Right atrium auricular region (tissue), 2 donors: ENCODE measurements at places on chromosomes 5 and 9. TPM values are rescaled to one million over a fixed set of nuclear protein-coding genes. Genes with fewer than 3 reads are reported as not detected.

- H3K27me3 ChIP-seq, result no peaks in the 10 kb centered on the region
- H3K4me3 ChIP-seq, result no peak overlapping the region
- H3K4me1 ChIP-seq, result no peaks in the 10 kb centered on the region
- no peak overlapping the region for H3K27ac ChIP-seq
- H3K36me3 ChIP-seq, result no peaks in the 10 kb centered on the region
- no peak for DNase-seq
These were observed 114.4 kb downstream of the SLC28A3 start for GRCh38 chr9:84226126-84226525.

GRCh38 chr5:133041910-133042309 lies 9.9 kb upstream of the HSPA4 start:
- no peaks in the 10 kb centered on the region for H3K36me3 ChIP-seq
- H3K27ac ChIP-seq, result no peak overlapping the region
- no peaks in the 10 kb centered on the region for H3K27me3 ChIP-seq
- H3K4me1 ChIP-seq, result no peaks in the 10 kb centered on the region
- DNase-seq, result no peak

- no peak overlapping the region for H3K27ac ChIP-seq
- no peaks in the 10 kb centered on the region for H3K27me3 ChIP-seq
- H3K4me3 ChIP-seq, result no peak overlapping the region
- no peaks in the 10 kb centered on the region for H3K4me1 ChIP-seq
- H3K36me3 ChIP-seq, result no peaks in the 10 kb centered on the region
These were observed 12.4 kb downstream of the CBY3 start for GRCh38 chr5:179668391-179668790.

GRCh38 chr9:27386571-27387091 lies 89.7 kb upstream of the EQTN start:
- H3K4me3 ChIP-seq, result no peak overlapping the region
- DNase-seq, result no peak
- no peaks in the 10 kb centered on the region for H3K36me3 ChIP-seq
- H3K27me3 ChIP-seq, result no peaks in the 10 kb centered on the region
- H3K4me1 ChIP-seq, result no peaks in the 10 kb centered on the region

- no peak for DNase-seq
- no peak overlapping the region for H3K4me3 ChIP-seq
- H3K36me3 ChIP-seq, result no peaks in the 10 kb centered on the region
- no peak overlapping the region for H3K27ac ChIP-seq
- no peaks in the 10 kb centered on the region for H3K27me3 ChIP-seq
These were observed 29.4 kb downstream of the OLFM1 start for GRCh38 chr9:135116881-135117280.

GRCh38 chr9:69633716-69634115 lies 38.5 kb downstream of the APBA1 start:
- no peak overlapping the region for H3K27ac ChIP-seq
- H3K27me3 ChIP-seq, result no peaks in the 10 kb centered on the region
- H3K4me1 ChIP-seq, result no peaks in the 10 kb centered on the region
- H3K36me3 ChIP-seq, result no peaks in the 10 kb centered on the region
- no peak overlapping the region for H3K4me3 ChIP-seq
- no peak for DNase-seq

DNA sequence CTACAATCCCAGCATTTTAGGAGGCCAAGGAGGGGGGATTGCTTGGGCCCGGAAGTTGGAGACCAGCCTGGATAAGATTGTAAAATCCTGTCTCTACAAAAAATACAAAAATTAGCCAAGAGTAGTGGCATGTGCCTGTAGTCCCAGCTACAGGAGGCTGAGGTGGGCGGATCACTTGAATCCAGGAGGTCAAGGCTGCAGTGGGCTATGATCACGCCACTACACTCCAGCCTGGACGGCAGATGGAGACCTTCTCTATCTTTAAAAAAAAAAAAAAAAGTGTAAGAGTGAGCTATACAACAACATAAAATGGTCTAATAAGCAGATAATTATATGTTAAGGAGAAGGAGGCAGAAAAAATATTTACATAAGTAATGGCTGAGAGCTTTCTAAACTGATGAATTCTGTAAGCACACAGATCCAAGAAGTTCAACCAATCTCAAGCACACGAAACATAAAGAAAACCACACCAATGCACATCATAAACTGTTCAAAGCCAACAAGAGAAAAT lies 23.0 kb downstream of the CDC14B start:
- no peak for DNase-seq
- no peak overlapping the region for H3K4me3 ChIP-seq
- no peaks in the 10 kb centered on the region for H3K36me3 ChIP-seq
- no peaks in the 10 kb centered on the region for H3K4me1 ChIP-seq
- no peak overlapping the region for H3K27ac ChIP-seq

GRCh38 chr9:134170532-134171315 lies 6.4 kb upstream of the RNU6ATAC start:
- H3K4me1 ChIP-seq, result peaks cover 17% of the 10 kb centered on the region
- no peaks in the 10 kb centered on the region for H3K36me3 ChIP-seq
- H3K27me3 ChIP-seq, result no peaks in the 10 kb centered on the region
- no peak overlapping the region for H3K4me3 ChIP-seq
- H3K27ac ChIP-seq, result no peak overlapping the region

DNA sequence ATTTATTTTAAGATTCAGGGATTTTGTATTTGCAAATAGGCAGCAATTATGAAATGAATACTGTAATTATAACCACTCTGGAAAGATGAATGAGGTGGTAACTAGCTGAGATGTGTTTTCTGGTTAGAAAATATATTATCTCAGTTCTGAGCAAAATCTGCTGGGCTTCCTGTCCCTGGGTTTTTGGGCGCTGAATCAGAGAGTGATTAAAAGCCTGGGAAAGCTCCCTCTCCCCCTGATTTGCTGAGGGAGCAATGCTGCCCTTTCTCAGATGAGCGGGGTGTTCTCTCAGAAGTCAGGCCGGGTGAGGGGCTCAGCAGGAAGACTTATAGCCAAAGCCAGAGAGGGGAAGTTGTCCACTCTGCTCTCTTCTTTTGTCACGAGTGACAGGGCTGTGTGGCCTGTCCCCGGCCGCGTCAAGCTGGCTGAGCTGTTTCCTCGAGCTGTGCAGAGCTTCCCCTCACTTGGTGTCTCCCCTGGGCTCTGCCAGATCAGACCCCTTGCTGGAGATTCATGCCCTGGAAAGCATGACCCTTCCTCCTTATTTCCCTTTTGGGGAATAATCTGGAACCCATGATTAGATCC lies 39.8 kb upstream of the PITX1 start:
- H3K36me3 ChIP-seq, result no peaks in the 10 kb centered on the region
- DNase-seq, result no peak
- no peak overlapping the region for H3K4me3 ChIP-seq
- H3K27me3 ChIP-seq, result no peaks in the 10 kb centered on the region
- H3K27ac ChIP-seq, result no peak overlapping the region

- DNase-seq, result no peak
- H3K4me3 ChIP-seq, result no peak overlapping the region
- H3K27me3 ChIP-seq, result no peaks in the 10 kb centered on the region
- H3K27ac ChIP-seq, result no peak overlapping the region
These were observed 104.3 kb downstream of the CEMIP2 start for GRCh38 chr9:71663931-71664459.

DNA sequence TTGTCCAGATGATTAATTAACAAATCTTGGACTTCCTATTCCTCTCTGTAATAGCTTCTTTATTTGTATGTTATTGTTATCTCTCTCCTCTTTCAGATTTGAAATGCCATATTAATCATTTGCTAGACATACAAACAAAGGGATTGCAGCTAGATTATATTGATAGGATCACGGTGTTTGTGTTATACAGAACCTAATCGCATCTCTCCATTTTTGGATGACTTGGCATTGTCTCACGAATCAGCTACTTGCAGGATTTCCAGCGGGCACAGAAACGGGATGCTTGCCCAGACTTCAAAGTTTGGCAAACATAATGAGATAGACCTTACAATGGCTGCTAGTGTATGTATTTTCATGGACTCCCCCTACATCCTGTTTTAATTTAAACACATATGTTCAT lies 368.1 kb downstream of the TLE4 start:
- no peak overlapping the region for H3K4me3 ChIP-seq
- H3K36me3 ChIP-seq, result no peaks in the 10 kb centered on the region
- H3K4me1 ChIP-seq, result no peaks in the 10 kb centered on the region
- DNase-seq, result no peak

GRCh38 chr9:8188723-8189407 lies 389.3 kb upstream of the DMAC1 start:
- H3K4me3 ChIP-seq, result no peak overlapping the region
- H3K4me1 ChIP-seq, result no peaks in the 10 kb centered on the region

DNA sequence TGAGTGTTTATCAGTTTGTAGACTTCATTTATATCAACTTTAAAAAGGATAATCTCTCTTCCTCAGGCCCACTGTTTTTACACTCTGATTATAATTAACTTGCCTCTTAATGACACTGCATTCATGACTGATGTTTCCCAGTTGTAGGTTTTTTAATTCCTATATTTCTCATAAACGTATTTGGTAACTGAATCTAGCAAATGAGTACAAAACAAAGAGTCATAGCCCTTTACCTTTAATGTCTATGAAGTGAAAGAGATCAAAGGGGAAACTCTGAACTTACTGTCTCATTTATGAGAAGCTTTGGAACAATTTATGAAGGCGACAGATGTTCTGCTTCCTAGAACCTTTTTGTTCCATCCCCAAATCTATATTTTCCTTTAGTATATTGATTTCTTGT lies 56.6 kb upstream of the ABCA1 start:
- H3K4me1 ChIP-seq, result no peaks in the 10 kb centered on the region
- H3K27ac ChIP-seq, result no peak overlapping the region

GRCh38 chr9:119956111-119956510 lies 586.9 kb upstream of the BRINP1 start:
- H3K36me3 ChIP-seq, result no peaks in the 10 kb centered on the region
- no peaks in the 10 kb centered on the region for H3K27me3 ChIP-seq
- no peak for DNase-seq

GRCh38 chr9:99472240-99472915 lies 250.3 kb downstream of the SEC61B start:
- H3K36me3 ChIP-seq, result no peaks in the 10 kb centered on the region
- no peak for DNase-seq
- H3K4me1 ChIP-seq, result peaks cover 5% of the 10 kb centered on the region

- no peaks in the 10 kb centered on the region for H3K27me3 ChIP-seq
- no peaks in the 10 kb centered on the region for H3K36me3 ChIP-seq
- no peak overlapping the region for H3K27ac ChIP-seq
- no peaks in the 10 kb centered on the region for H3K4me1 ChIP-seq
- H3K4me3 ChIP-seq, result no peak overlapping the region
These were observed 7.7 kb downstream of the FBP1 start for GRCh38 chr9:94631599-94631998.

- no peaks in the 10 kb centered on the region for H3K27me3 ChIP-seq
- no peaks in the 10 kb centered on the region for H3K36me3 ChIP-seq
- no peak overlapping the region for H3K27ac ChIP-seq
- no peak for DNase-seq
- no peaks in the 10 kb centered on the region for H3K4me1 ChIP-seq
These were observed 38.2 kb downstream of the GZMK start for GRCh38 chr5:55062039-55062779.

DNA sequence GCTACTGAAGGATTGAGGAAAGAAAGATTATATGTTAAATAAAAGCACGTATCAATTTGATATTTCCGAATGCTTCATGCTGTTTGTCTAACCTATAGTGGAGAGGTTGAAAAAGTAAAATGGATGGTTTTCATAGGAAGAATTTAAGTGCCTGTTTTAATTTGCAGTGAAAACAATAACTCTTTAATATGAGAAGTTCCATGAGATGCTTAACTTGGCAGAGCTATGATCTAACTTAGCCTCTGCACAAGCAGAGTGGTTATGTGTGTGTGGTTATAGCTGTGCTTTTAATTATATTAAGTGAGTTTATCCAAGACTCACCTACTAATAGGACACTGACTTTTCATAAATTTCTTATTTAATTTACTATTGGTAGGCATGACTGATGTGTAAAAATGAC lies 57.4 kb downstream of the AOPEP start:
- DNase-seq, result no peak
- H3K27ac ChIP-seq, result peak overlapping the region; percentile 91
- no peak overlapping the region for H3K4me3 ChIP-seq
- no peaks in the 10 kb centered on the region for H3K36me3 ChIP-seq
- H3K27me3 ChIP-seq, result no peaks in the 10 kb centered on the region
- H3K4me1 ChIP-seq, result no peaks in the 10 kb centered on the region

- no peak overlapping the region for H3K4me3 ChIP-seq
- H3K27me3 ChIP-seq, result no peaks in the 10 kb centered on the region
- H3K36me3 ChIP-seq, result no peaks in the 10 kb centered on the region
These were observed 250.8 kb upstream of the KLF4 start for GRCh38 chr9:107740088-107740980.

DNA sequence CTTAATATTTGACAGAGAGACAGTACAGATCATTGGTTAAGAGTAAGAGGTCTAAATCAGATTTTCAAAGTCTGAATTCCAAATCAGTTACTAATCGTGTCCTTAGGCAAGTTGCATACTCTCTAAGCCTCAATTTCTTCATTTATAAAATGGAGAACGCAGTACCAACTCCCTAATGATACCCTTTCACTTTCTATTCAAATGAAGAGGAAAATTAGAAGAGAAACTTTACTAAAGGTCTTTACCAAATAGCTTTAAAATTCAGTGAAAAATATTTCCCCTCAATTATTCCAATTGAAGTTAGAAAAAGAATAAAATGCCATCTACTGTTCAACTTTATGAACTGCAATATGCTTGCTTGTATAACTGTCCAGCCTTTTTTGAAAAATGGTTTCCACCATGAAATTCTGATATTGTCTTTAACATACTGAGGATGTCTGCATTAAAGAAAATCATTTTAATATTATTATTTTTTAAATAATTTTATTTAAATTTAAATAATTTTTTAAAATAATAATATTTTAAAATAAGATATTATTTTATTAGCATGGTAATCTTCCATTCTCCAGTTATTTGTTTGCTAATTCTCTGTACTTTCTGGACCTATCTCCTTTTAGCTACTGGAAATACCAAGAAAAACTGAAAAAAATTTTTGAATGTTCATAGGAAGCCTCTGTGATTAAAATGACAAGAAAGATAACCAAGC lies 36.0 kb downstream of the POC5 start:
- DNase-seq, result no peak
- H3K4me3 ChIP-seq, result no peak overlapping the region
- H3K4me1 ChIP-seq, result no peaks in the 10 kb centered on the region
- H3K27me3 ChIP-seq, result no peaks in the 10 kb centered on the region

DNA sequence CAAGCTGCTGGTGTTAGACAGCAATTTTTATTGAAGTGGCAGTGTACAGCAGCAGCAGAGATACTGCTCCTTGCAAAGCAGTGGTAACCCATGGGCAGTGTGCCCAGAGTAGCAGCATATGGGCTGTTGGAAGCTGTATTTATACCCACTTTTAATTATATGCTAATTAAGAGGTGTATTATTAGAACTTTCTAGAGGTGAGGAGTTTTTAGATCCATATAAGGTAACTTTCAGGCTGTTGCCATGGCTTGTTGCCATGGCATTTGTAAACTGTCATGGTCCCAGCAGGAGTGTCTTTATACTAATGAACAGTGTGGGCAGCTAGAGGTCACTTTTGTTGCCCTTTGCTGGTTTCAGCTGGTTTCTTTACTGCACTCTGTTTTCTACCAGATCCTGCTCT lies 3.7 kb upstream of the PJA2 start:
- DNase-seq, result no peak
- no peaks in the 10 kb centered on the region for H3K4me1 ChIP-seq
- no peaks in the 10 kb centered on the region for H3K27me3 ChIP-seq
- no peak overlapping the region for H3K4me3 ChIP-seq
- H3K36me3 ChIP-seq, result no peaks in the 10 kb centered on the region
- H3K27ac ChIP-seq, result peak overlapping the region; percentile 98

Gene NUTM2F
- not detected for total RNA-seq

Gene PCDHGC4
- 1.5 TPM for total RNA-seq

Gene NMUR2
- not detected for total RNA-seq

Gene IRX4
- not detected for total RNA-seq

Gene IGFBPL1
- total RNA-seq, result 2.8 TPM

Gene SLC1A3
- total RNA-seq, result 31.8 TPM

Gene ANKRD31
- total RNA-seq, result 0.08 TPM
